CD4-positive, alpha-beta T cell treated with Interleukin-21 for 1 hour (primary cell): ENCODE measurements at places on chromosomes 5 and 9.

- DNase-seq, result no peak
These were observed 36.0 kb downstream of the RCL1 start for GRCh38 chr9:4828761-4829160.

- DNase-seq, result no peak
These were observed 287.8 kb downstream of the DTWD2 start for GRCh38 chr5:118700510-118700909.

DNA sequence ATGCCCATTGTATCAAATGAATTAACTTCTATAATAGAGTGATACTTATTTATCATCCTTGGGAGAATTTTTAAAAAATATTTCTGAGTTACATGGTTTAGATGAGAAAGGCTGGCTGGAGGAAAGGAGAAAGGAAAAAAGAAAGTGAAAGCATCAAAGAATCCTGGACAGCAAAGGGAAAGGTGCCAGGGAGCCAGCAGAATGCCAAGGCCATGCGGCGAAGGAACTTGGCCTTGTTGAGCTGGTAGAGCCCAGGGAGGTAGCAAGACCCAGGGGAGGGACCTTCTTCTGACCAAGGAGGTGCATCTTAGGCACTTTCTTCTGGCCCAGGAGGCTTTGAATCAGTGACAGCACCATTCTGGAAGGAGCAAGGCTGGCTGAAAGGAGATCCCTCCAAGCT, 240.5 kb downstream of the ENC1 start:
- no peak for DNase-seq

- no peak for DNase-seq
These were observed 35.0 kb downstream of the AOPEP start for GRCh38 chr9:94761481-94761880.

DNA sequence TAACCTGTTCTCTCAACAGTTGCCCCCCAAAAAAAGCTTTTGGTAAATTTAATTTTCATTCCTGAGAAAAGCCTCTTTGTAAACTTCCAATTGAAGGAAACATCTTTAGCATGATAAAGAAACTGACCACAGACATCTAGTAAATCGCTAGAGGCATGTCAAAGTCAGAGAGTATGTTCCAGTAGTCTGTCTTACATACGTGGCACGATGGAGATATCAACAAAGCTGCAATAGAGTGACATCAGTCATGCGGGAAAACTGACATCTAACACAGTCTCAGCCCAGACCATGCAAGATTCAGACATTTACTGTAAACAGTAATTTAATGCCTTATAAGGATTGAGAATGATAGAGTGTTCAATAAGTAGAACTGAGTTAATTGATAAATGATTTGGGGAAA, 45.1 kb downstream of the GARNL3 start:
- DNase-seq, result no peak

GRCh38 chr9:134791009-134791408, 89.6 kb upstream of the FCN2 start:
- no peak for DNase-seq

GRCh38 chr5:3303777-3304176, 291.9 kb upstream of the IRX1 start:
- DNase-seq, result no peak

GRCh38 chr9:35732800-35733541, 505 bp downstream of the CREB3 start:
- DNase-seq, result peak; percentile 43

- DNase-seq, result no peak
These were observed 440.5 kb downstream of the BRINP1 start for GRCh38 chr9:118928722-118929121.

GRCh38 chr5:88488130-88488529, 219.5 kb upstream of the TMEM161B start:
- DNase-seq, result no peak

GRCh38 chr9:136713550-136713949, 1.2 kb downstream of the DIPK1B start:
- DNase-seq, result no peak

- DNase-seq, result peak; percentile 30
These were observed 27.4 kb downstream of the LNPEP start for GRCh38 chr5:96963267-96963666.

DNA sequence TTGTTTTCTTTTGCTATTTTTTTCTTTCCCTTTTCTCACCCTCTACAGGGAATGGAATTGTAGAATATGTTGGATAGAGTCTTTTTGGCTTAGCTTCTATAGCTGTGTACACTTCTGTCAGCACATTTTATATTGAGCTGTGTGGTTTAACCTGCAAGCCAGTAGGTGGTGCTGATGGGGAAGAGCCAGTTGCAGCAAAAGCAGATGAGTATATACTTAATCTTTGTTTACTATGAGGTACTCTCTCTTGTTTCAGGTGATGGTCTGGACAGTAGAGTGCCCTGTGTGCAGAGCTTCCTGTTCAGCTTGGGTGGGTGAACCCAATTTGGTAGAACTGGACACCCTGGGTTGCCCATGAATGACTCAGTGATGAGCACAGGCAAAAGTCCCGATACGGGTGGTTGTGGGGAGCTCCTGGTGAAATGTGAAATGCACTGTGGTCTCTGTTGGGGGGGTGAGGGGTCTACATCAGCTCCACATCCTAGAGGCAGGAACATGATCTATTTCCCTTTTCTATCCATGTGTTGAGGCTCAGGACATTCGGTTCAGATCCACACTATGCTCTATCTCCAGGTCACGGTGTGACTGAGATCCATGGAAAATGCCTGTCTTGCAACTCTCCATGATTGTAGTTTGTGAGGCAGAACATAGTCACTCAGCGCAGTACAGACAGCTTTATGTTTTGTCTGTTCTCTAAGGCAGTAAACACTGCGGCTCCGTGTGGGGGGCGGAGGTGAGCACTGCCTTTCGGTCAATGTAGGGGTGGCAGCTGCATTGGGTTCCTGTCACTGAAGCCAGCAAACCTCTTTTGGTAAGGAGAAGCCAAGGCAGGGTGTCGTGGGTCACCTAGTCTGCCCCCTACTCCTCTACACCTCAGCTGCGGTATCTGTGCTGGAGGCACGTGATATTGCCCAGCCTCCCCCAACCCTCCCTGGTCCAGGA, 353.2 kb downstream of the PRR16 start:
- DNase-seq, result no peak

- DNase-seq, result no peak
These were observed 14.3 kb upstream of the C1QTNF2 start for GRCh38 chr5:160384681-160385080.

- DNase-seq, result no peak
These were observed 126.2 kb downstream of the SAXO1 start for GRCh38 chr9:18906656-18907395.

DNA sequence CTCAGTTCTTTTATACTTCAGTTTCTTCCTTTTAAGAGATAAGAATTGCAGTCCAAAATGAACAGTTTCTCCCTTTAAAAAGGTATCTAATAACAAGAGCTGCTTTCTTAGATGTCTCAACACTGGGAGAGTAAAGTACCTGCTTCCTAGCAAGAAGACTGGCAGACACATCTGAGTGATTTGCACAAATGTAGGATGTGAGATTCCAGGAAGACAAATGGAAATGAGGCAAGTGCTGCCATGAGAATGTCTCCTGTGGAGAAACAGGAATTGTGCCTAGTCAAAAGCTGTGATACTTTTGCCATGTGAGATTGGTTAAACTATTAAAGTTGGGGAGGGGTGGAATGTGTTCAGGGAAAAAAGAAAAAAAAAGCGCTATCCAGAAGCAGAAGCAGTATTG, 159.1 kb downstream of the HTR1A start:
- DNase-seq, result no peak

DNA sequence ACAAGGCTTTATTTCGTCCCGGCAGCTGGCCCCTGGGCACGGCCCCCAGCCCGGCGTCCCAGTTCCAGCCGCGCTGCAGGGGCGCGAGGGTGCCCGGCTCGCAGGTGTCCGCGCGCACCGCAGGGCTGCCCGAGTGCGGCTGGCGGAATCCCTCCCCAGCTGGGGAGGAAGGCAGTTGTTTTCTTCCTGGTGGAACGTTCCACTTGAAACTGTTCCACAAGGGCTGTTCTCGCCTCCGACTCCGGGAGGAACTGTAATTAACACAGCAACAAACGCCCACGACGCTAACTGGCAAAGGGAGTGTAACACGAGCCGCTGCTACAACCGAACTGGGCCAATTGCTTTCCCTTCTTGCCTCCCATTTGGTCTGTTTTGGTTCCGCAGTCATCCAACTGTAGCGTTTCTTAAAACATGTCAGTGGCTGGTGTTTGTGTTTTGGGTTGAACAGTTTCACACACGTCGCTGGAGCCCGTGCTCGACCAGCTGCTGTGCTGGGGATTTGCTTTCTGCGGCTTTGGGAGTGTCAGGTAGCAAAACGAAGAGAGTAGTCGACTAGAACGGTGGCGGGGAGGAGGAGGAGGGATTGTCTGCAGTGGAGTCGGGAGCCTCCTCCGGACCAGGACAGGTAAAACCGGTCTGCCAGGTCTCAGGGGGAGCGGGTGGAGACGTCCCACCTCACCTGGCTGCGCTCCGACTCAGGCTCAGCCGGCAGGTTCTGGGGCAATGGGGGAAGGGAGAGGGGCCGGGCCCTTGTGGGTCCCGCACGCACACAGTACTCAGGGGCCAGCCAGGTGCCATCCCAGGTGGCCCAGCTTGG, 131.6 kb upstream of the NIPBL start:
- DNase-seq, result peak; percentile 19

GRCh38 chr9:121233906-121234831, 32.5 kb upstream of the RAB14 start:
- DNase-seq, result no peak

- no peak for DNase-seq
These were observed 96.6 kb downstream of the PJA2 start for GRCh38 chr5:109313127-109313526.

DNA sequence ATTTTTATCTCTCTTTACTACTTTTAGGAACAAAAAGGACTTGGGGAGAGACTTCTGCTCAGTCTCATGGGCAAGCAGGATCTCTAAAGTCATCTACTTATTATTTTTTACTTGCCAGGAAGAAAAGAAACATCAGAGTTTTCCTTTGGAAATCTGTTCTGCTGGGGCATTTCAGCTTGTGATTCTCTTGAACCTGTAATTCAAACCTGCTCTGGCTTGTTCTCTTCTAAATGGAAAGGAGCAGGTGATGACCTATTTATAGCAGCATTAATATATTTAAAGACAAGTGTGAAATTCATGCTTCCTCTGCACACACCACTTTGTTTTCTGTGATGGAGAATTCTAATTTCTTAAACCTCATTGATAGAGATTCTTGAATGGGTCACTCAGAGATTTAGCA, 2.0 kb downstream of the ADCY2 start:
- DNase-seq, result no peak

GRCh38 chr5:55176176-55176818, 3.3 kb upstream of the CDC20B start:
- no peak for DNase-seq

GRCh38 chr5:153565822-153566221, 75.4 kb downstream of the GRIA1 start:
- DNase-seq, result no peak

GRCh38 chr9:30258094-30258493, 2126.3 kb upstream of the ACO1 start:
- no peak for DNase-seq

DNA sequence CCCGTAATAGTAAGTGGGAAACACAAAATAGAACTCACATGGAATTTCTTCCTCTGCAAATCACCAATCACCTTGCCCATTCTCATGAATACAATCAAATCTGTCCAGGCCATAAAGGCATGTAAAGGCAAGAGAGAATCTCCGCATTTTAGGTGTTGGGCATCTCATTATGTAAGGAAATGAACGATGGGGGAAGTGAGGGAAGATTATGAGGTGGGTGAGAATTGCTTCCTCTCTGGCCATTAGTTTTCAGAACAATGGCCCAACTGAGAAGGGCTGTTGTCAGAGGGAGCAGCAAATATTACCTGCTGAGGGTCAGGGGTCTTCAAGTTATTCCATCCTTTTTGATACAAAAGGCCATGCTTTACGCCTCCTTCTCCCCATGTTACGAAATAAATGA, 455.1 kb downstream of the ARHGEF28 start:
- DNase-seq, result no peak

DNA sequence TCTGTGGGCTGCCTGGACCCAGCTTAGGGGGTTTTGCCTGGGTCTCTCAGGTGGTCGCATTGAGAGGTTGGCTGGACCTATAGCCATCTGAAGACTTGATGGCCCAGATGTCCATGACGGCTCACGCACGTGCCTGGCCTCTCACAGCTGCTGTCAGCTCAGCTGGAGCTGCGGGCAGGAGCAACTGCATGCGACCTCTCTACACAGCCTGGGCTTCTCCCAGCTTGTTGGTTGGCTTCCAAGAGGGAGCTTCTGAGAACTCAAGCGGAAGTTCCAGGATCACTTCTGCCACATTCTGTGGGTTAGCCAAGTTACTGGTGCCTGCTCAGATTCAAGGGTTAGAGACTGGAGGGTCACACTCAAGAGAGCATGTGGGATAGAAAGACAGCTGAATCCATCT, 99.2 kb downstream of the DAPK1 start:
- DNase-seq, result no peak

- no peak for DNase-seq
These were observed 20.4 kb downstream of the KCNT1 start for GRCh38 chr9:135722365-135722764.
